ENCODE measurements at places on chromosomes 11 and 22.

DNA sequence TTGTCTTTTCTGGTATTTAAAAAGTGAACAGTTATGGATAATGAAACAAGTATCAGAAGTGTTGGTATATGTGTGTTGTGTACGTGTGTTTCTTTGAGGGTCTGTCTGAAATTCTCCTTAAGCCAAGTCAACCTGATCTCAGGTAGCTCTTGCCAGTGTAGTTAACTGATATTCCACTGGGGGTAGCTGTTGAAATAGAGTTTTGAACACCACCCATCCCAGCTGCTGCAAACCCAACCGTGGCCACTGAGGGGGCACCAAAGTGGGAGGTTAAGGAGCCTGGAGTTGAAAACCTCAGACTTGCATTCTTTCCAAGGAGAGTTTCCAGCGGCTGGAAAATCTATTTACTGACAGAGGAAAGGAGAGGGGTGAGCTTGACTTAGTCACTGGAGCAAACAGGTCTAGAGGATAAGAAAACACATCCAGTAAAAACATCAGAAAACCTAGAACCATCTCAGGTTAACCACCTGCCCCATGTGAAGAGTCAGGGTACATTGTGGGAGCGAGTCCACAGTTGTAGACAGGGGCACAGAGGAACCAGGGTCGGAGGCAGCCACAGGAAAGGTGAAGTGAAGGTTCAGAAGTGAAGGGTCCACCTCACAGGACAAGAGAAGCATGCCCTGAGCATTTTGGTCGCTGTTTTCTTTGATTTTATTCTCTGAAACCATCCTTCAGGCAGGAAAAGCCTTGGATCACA is 8.8 kb upstream of the CUL5 start:
- no peak for DNase-seq

- no peak for DNase-seq
Observed at GRCh38 chr11:19433367-19433766, 192.6 kb upstream of the E2F8 start.

DNA sequence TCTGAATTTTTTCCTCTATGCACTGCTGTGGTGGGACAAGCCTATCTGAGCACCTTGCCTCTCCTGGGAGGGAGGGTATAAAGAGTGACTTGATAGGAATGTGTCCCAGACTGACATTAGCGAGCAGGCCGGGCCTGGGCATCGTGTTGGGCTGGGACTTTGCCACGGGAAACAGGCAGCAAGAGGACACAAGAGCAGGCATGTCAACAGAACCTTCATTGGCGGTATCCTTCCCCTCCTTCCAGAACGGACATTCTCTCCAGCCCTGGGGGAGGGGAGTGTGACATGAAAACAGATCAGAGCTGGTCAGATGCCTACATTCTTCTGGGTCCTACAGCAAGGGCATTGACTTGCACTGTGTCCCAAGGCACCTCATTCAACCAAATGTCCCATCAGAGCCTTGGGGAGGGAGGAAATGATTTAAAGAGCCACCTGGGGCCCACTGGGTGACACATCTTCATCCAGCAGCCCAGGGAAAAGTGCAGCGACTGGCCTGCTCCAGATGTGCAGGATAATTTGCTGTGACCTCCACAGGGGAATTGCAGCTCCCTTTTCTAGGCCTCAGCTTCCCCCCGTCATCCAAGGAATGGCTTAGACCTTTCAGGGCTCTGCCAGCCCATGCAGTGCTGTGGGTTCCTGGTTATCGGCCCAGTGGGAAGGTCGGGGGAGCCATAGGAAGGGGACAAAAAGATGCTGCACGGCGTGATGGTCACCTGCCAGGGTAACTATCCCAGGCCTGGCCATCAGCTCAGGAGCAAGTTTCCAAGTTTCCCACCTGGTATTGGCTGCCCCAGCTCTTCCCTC is 21.8 kb upstream of the UVRAG start:
- no peak for DNase-seq

- no peak for DNase-seq
Observed at GRCh38 chr11:64608636-64609035, 17.6 kb downstream of the SLC22A12 start.

DNA sequence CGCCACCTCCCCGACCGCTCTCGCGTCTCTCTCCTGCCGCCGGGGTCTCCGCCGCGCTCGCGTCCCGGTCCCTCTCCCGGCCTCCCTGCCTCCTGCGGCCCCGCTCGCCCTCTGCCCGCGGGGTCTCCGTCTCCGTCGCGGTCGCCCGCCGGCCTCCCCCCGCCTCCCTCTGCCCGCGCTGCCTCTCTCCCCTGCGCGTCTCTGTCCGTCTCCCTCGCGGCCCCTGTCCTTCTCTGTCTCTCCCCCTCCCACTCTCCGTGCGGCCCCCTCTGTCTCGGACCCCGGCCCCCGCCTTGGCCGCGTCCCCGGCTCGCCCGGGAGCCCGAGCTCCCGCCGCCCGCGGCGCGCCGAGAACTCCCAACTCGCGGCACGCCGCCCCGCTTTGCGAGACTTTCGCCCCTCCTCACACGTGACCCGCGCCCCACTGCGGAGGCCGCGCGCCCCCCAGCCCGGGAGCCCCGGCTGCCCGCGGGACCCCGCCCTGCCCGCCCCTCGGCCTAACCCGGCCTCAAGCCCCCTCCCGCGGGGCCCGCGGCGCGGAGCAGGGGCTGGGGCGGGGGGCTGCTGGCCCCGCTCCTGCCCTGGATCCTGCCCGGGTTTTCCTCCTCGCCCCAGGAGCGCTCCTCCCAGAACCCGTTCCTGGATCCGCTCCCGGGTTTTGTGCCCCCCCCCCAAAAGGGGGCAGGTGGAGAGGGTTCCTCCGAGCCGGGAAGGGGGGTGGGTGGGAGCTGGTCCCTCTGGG is 702 bp upstream of the KCNJ4 start:
- DNase-seq: no peak

DNA sequence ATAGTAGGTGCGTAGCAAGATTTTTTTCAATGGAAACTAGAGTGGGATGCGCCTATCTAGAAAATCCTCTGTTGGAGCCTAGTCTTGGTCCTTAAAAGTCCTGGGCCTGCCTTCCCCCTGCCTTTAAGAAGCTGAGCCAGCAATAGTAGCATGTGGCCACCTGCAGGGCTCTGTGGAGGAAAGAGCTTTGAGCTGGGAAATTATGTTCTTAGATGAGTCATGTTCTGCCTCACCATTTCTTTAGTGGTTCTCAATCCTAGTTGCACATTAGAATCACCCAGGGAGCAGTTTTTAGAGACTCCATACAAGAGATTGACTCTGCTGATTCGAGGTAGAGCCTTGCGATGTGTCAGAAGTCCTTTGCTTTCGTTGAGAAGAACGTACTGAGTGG is 133.5 kb downstream of the COMMD9 start:
- DNase-seq: no peak

GRCh38 chr11:119424775-119425174 is 1.8 kb upstream of the THY1 start:
- DNase-seq: no peak

GRCh38 chr11:37560346-37560745 is 962.3 kb upstream of the RAG2 start:
- DNase-seq: no peak

GRCh38 chr11:47225552-47226400 is 11.0 kb downstream of the DDB2 start:
- DNase-seq: no peak

DNA sequence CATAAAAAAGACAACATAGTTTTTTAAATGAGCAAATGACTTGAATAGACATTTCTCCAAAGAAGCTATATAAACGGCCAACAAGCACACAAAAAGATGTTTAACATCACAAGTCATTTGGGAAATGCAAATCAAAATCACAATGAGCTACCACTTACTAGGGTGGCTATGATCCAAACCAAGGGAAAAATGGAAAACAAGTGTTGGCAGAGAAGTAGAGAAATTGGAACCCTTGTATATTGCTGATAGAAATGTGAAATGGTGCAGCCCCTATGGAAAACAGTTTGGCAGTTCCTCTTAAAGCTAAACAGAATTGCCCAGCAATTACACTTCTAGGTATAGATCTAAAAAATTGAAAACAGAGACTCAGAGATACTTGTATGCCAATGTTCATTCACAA is 29.0 kb downstream of the PAMR1 start:
- DNase-seq: no peak

DNA sequence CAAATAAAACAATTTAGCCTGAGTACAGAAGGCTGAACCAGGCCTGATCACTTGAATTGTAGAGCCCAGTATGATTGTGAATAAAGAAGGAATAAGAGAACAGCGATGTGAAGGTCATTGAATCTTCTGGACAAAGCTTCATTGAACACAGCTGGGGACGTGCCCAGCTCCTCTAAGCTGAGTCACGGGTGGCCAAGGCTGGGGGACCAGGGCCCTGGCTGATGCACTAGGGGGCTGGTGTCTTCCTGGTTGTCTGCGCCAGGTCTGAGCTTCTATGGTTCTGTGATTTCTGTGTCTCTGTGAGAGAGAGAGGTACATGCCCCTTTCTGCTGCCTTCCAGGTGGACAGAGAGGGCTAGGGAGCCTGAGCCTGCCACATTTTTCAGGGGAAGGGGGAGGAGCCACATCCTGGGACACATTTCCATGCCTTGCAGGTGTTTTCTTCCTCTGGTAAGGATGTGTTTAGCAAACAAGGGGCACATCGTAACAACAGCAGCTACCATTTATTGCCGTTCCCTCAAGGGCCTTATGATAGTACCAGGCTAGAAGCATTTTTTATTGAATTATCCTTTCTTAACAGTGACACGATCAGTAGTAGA is 135.7 kb downstream of the C11orf91 start:
- peak; percentile 24 for DNase-seq

DNA sequence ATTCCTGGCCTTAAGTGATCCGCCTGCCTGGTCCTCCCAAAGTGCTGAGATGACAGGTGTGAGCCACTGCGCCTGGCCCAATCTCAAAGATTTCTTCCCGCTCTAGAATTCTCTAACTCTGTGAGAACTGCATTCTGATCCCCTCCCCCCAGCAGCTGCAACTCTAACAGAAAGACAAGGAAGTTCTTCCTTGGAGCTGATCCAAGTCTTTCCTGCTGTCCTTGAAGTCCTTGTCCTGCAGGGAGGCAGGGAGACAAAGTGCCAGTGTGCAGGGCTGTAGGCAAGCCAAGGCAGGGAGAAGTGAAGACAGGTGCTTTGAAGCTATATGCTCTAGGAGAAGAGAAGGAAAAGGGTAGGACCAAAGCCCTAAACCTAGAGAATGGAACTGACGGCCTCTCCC is 9.5 kb upstream of the GGA1 start:
- DNase-seq: no peak

DNA sequence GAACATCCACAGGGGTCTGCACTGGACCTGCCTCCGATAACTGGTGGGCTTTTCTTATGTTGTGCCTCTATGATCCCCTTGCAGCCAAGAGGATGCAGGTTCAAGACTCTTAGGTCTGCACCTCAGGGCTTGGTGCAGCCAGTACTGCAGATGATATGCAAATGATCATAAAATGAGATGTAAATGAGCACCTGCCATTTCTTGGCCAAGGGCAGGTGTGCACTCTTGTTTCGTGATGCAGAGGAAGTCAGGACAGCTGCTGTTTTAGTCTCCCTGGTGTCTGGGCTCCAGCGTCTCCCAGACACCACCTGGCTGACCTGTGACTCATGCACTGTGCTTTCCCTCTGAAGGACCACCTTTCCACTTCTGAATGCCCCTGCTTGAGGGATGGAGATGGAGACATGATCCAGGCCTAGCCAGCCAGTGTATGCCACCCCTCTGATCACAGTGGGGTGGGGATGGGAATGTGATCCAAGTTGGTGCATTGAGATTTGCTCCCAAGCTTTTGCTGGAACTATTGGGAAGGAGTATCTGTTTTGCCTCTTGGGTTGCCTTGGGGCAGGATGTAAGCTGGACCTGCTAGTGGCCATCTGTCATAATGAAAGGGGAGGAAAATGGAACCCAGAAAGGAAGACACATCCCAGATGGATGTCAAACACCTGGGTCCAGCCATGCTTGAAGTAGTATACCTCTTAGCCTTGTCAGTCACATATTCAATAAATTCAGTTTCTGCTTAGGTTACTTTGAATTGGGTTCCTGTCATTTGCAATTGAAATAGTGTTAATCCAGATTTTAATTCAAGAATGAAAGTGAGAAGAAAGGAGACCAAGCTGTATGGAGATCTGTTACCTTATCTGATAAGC is 3.3 kb upstream of the KCNJ11 start:
- no peak for DNase-seq

Measured in amygdala (tissue), 56 donors.